Stimulated activated CD4-positive, alpha-beta T cell treated with anti-CD3 and anti-CD28 coated beads, Interleukin-15, amount 100 ng/mL, for 1 hour (primary cell): ENCODE measurements at places on chromosomes 7 and 10.

DNA sequence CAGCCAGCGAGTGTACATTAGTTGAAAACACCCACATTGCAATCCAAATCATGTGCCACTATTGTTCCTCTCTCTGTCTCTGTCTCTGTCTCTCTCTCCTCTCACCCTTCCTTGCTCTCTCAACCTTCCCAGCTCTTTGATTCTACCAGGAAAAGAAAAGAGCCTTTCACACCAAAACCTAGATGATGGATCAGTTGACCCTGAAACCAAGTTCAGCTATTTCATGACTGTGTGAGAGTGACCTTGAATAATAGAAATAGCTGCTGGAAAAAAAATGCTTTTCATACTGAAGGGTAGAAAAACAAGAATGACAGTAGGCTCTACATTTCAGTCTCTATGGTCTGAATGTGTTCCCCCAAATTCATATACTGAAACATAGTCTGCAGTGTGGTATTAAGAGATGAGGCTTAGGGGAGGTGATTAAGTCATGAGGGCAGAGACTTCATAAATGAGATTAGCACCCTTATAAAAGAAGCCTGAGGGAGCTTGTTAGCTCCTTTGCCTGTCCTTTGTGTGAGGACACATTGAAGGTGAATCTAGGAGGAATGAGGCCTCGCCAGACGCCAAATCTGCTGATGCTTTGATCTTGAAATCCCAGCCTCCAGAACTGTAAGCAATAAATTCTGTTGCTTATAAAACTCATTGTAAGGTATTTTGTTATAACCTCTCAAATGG lies 65.2 kb downstream of the LYZL1 start:
- no peak for DNase-seq

GRCh38 chr7:31487071-31487470 lies 26.8 kb upstream of the ITPRID1 start:
- DNase-seq, result no peak

DNA sequence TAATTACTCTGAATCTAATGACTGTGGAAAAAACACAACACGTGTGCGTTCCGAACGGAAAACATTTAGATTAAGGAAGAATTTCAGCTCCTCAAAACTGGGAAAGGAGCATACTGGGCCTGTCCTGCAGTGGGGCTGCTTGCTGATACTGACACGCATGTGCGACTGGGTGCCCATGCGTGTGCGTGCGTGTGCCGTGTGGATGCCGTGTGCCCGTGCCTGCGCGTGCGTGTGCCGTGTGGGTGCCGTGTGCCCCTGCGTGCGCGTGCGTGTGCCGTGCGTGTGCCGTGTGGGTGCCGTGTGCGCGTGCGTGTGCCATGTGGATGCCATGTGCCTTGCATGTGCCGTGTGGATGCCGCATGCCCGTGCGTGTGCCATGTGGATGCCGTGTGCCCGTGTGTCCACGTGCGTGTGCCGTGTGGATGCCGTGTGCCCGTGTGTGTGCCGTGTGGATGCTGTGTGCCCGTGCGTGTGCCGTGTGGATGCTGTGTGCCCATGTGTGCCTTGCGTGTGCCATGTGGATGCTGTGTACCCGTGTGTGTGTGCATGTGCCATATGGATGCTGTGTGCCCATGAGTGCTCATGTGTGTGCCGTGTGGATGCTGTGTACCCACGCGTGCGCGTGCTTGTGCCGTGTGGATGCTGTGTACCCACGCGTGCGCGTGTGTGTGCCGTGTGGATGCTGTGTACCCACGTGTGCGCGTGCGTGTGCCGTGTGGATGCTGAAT lies 28.2 kb downstream of the PWWP2B start:
- DNase-seq, result no peak

DNA sequence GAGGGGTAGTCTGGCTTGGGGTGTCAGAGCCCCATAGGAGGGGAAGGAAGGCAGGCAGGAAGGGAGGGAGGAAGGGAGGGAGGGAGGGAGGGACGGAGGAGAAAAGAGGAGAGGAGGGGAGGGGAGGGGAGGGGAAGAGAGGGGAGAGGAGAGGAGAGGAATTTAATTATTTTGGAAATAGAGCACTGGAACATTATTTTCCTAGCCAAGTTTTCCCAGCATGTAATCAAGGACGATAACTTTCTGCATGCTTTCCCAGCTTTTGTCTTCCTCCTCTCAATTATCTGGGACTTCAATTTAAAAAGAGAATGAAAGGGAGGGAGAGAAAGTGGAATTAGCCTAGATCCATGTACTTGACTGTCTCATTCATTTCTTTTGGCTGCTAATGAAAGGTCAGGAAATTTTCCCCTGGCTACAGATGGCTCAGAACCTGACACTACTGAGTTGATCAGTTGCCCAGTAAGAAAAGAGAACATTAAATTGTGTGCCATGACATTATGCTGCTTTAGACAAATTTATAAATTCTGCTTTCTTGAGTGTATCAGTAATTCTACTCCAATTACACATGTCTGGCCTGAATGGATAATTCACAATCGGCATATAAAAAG lies 148.8 kb downstream of the LRRC4 start:
- DNase-seq, result no peak

DNA sequence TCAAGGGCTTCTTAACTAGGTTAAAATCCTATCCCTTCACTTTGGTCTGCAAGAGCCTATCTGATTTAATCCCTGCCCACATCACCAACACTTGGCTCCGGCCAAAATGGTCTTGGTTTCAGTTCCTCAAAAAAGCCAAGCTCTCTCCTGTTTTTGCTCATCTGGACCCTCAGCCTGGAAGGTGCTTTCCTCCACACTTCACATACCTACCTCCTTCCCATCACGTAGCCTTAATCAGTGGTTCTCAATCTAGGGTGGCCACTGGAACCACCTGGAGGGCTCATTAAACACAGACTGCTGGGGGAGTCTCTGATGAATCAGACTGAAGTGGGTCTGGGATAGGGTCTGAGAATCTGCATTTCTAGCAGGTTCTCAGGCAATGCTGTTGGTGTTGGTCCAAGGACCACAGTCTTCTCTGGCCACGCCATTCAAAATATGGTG lies 227.0 kb upstream of the AOAH start:
- no peak for DNase-seq

GRCh38 chr7:92799446-92800211 lies 36.7 kb downstream of the CDK6 start:
- DNase-seq, result no peak

DNA sequence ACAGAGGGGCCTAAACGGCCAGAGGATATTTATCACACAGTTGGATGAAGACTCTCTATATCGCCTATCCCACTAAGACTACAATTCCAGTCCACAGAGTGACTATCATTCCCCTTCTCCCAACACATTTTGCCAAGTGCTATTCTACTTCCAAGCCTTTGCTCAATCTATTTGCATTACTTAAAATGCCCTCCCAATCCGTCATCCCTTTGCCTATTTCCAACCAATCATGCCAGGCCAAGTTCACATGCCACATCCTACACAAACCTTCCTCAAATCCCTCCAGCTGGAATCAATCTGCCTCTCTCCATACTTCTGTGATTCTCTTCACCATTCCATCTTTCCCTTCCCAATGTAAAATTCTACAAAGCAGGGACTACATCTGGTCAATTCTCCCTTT lies 38.2 kb downstream of the SMURF1 start:
- no peak for DNase-seq

- no peak for DNase-seq
Observed at GRCh38 chr7:130789436-130789835, 55.4 kb upstream of the KLF14 start.

- DNase-seq, result no peak
Observed at GRCh38 chr7:5387711-5388245, 35.9 kb downstream of the TNRC18 start.

GRCh38 chr10:96374639-96374984 lies 15.8 kb upstream of the OPALIN start:
- DNase-seq, result no peak

DNA sequence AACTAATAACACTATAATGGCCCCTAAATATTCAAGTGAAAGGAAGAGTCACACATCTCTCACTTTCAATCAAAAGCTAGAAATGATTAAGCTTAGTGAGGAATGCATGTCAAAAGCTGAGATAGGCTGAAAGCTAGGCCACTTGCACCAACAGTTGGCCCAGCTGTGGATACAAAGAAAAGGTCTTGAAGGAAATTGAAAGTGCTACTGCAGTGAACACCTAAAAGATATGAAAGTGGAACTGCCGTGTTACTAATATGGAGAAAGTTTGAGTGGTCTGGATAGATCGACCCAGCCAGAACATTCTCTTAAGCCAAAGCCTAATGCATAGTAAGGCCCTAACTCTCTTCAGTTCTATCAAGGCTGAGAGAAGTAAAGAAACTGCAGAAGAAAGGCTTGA lies 12.1 kb upstream of the SNX13 start:
- DNase-seq, result no peak

DNA sequence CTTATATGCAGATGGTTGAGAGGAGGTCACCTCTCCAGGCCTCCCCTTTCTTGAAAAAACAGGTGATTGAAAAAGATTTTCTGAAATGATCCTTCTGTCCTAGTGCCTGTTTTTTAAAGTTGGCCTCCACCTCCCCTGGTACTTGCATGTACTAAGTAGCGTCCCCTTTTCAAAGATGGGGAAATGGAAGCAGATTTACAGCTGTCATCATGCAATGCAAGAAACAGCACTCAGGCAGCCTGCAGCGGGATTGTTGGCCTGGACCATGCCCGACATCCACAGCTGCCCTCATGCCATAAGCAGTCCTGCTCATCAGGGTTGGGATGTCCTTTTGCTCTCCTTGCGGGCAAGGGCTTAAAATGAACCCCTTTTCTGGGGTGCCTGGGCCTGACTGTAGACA lies 127.2 kb upstream of the MGMT start:
- no peak for DNase-seq

DNA sequence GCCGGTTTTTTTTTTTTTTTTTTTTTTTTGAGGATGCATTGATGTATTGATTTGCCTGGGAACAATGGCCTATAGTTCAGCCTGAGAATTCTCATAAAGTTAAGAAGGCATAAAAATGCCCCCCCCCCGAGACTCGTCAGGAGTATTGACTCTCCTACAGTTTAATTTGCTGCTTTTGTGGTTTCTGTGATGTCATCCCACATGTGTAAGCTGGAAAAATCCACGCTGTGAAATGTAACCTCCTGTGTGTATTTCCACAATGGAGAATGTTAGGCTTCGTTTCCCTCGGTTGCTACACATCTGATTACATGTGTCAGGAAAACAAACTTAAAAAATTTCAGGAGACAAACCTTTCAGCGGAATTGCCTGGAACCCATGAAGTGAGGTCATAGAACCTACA lies 117.9 kb downstream of the FANK1 start:
- no peak for DNase-seq

- DNase-seq, result no peak
Observed at GRCh38 chr10:26046073-26046700, 112.2 kb downstream of the MYO3A start.
